ENCODE measurements at places on chromosomes 5 and 9. TPM values are rescaled to one million over a fixed set of nuclear protein-coding genes. Genes with fewer than 3 reads are reported as not detected.

EFNA5 gene
- 4.3 TPM for total RNA-seq

PCDHA1 gene
- 2.5 TPM for total RNA-seq

MZB1 gene
- not detected for total RNA-seq

CCNH gene
- total RNA-seq: 137 TPM

SMIM33 gene
- total RNA-seq: not detected

NMUR2 gene
- total RNA-seq: 0.13 TPM

GRXCR2 gene
- not detected for total RNA-seq

Measured in A375 (cell line).